ENCODE measurements at places on chromosomes 5 and 9.

DNA sequence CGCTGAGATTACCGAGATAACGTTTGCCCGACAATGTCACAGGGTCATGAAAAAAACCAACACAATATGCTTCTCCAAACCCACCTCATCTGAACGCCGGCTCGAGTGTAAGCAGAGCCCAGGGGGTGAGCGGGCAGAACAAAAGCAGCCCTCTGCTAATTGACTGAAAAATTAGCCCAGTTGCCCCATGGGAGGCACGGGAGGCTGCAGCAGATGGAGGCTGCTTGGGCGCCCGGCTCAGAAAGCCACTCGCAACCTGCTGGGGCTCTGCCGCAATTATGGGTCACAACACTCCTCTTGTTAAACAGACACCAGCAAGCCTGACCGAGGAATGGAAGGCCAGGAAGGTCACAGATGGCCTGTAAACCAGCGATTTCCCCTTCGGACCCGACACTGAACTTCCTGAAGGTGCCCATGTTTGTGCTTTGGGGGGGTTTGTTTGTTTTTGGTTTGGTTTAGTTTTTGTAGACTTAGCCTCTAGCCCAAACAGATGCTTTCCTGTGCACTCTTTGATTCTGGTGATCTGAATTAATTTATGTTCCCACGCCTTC is 104.6 kb upstream of the IRX1 start:
- DNase-seq = no peak

DNA sequence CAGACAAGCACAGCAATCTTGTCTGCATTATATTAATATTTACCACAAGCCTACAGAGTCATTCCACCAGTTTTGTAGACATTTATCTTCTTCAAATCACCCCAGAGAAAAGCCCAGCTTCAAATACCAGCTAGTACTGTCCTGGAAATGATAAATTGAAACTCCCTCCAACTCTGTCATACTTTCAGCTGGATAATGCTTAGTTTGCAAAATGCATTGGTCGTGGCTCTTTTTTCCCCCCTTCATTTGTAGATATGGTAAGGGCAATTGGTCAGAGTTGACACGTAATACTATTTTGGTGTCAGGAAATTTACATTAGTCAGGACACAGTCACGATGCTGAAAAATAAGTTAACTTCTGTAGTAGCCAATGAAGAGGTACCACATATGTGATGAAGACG is 21.2 kb downstream of the HMHB1 start:
- DNase-seq = no peak

- DNase-seq = no peak
Observed at GRCh38 chr9:1231998-1232919, 182.1 kb downstream of the DMRT2 start.

DNA sequence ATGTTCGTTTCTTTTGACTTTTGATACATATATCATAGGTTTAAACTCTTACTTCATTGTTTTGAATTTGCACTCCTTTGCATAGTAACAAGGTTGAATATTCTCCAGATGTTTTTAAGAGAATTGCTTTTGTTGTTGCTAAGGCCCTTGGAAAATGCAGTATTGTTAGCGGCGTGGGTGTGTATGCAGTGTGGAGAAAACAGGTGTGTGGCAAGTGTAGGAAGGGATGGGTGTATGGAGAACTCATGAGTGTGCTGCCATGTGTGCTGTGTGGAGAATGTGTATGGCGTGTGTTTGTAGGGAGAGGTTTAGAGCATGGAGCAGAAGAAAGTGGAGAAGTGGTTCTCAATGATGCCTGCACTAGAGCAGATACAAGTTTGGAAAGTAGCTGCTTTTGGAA is 87.3 kb downstream of the WWC1 start:
- no peak for DNase-seq

DNA sequence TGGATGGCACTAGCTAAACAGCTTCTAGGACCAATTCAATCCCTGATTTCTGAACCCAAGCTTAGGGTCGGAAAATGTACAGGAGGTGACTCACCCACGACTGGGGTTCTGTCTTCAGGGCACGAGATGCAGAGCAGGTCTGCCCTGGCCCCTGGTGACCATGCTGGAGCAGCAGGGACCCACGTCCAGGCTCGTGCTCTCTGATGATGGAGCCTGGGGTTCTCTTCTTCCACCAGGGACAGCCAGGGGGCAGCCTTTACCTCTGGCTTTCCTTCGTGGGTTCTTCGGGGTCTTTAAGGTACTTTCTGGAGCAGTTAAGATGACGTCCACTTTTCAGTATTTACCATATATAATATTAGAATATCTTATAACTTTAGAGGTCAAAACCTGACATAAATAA is 2.1 kb downstream of the CFAP77 start:
- DNase-seq = no peak

- peak; percentile 38 for DNase-seq
Observed at GRCh38 chr5:54837981-54838380, 147.4 kb downstream of the ESM1 start.

- DNase-seq = peak; percentile 95
Observed at GRCh38 chr9:86983620-86984259, 36.4 kb upstream of the GAS1 start.

DNA sequence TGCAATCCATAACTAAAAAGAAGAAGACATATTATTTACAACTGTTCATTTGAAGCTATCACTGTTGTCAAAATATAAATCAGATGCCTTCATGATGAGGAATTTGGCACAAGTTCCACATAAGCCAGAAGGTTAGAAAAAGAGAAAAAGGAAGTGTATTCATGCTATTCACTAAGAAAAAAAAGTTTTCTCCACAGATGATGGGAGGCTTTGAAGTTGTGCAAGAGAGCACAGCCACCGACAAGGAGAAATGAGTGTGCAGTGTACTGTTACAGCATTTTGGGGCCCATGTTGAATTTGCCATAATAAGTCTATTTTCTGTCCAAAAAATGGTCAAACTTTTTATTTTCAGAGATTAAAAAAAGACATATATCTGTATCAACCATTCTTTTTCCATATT is 32.9 kb upstream of the IFNK start:
- DNase-seq = no peak

DNA sequence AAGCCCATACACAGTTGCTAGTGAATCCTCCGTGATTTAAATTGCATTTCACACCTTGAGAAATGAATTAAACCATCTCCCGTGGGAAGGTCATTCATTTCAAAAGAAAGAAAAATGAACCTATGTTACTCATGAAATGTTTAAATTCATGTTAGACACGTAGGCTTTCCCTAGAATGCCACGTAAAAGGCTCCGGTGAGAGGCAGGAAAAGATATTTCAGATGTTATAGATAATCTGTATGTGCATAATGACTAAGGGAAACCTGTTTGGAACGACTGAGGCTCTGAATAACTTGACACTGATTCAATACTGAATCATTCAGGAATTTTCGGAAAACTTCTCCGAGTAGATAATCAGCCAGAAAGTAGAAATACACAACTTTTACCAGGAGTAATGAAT is 134.3 kb upstream of the ICE1 start:
- no peak for DNase-seq

DNA sequence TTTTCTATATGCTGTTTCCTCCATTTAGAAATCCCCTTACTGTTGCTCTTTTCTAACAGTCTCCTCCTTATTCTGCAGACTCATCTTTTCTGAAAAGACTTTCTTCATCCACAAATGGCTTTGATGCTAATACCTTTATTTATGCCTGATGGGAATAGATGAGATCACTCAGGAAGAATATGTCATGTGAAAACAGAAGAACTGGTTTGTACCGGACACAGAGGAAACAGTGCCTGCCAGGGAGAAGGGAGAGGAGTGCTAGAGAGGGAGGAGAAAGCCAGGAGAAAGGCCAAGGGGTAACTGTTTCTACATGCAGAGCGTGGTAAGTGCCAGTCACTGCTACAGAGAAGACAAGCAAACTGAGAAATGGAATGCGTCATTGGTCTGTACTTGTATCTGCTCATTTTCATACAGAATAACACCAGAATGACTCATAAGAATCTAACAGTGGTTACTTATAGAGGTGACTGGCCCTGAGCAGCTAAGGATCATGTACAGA is 45.9 kb upstream of the PJA2 start:
- DNase-seq = peak; percentile 99

GRCh38 chr5:109167586-109167985 is 242.2 kb downstream of the PJA2 start:
- DNase-seq = no peak

DNA sequence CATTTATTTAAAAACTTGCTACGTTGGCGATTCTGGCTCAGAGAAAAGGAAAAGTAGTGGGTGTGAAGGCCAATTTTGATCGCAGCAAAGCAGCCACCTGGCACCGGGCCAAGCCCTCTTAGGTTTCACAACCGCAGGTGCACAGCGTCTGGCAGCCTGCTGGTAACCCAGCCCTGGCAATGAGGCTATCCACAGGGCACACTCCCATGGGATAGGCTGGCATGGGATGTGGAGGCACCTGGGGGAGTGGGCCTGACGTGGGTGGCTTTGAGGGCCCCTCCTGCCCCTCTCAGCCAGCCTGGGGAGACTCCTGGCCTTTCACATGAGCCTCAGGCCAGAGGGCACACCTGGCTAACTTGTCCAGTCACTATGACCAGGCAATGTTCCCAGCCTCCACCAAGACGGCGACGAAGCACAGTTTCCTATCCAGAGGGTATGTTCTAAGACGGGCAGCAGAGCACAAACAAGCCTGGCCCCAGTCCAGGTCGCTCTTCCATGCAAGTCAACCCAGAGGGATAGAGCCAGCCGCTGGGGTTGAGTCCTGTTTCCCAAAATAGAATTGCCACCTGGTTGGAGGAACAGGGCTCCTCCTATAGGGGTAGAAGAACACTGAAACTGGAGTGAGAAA is 19.0 kb downstream of the CMBL start:
- DNase-seq = no peak

DNA sequence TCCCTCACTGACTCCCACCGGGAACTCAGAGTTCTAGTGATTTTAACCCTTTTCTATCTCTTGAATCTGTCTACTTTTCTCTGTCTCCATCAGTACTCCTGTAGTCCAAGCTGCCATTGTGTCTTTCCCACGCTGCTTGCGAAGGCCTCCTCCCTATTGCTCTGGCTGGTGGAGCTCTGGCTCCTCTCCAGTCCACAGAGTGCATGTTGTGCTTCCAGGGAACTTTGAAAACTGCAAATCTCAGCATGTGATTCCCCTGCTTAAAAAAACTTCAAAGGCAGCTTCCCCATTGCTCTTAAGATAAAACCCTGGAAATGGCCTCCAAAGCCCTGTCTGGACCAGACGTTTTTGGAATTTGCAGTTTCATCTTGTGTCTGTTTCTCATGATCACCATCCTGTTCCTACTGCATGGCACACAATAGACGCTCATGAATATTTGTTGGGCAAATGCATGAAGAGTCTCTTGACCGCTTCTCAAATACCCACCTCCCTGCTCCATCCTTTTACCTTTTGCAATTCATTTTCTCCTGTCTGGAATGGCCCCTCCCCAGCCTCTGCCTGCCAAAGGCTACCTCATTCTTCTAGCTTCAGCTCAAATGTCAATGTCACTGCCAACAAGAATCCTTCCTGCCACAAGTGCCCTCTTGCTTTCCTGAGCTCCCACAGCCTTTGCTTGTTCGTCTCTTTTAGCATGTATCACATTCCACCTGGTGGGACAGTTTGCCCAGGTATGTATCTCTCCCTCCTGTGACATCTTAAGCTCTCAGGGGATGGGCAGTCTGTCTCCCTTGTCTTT is 293.2 kb downstream of the ARHGAP26 start:
- DNase-seq = no peak

- no peak for DNase-seq
Observed at GRCh38 chr9:8960254-8960653, 1160.7 kb upstream of the DMAC1 start.

DNA sequence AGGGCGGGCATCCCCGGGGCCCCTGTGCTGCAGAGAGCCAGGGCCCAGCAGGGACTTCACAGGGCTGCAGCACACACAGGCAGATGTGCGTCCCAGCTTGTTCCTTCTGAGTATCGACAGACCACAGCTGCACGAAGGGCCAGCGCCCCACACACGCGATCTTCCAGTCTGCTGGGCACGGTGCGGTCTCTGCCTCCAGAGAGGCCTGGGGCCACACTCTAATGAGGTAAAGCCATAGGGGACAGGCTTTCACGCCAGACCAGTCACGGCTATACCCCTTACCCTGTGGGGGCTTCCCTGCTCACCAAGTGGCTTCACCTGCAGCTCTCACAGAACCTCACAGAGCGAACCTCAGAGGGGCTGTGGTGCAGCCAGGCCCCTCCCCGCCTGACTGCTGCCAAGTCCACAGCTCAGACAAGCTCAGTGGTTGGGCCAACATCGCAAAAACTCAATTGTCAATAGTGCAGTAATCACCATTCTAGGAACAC is 82.2 kb downstream of the SHB start:
- DNase-seq = no peak

- DNase-seq = no peak
Observed at GRCh38 chr5:145543968-145544367, 291.2 kb downstream of the PRELID2 start.

Measured in HCEC 1CT (cell line).